ENCODE measurements at places on chromosomes 7 and 10. TPM values are rescaled to one million over a fixed set of nuclear protein-coding genes. Genes with fewer than 3 reads are reported as not detected.

DNA sequence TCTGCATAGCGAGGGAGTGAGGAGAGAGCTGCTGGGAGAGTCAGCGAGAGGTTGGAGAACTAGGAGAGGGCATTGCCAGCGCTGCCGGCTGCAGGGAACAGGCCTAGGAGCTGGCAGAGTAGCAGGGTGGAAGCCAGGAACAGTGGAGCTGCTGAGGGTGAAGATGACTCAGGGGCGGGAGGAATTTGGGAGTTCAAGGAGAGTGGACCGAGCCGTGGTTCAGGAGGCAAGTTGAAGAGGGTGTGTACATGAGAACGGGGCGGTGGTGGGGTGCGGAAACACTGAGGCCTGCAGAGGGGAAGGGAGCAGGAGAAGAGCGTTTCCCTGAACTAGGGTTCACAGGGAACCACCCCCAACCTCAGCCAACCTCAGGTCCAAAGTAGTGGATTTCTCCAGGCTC, 31.5 kb downstream of the HIF1AN start:
- DNase-seq = no peak

The UCMA gene
- not detected for polyA plus RNA-seq

DNA sequence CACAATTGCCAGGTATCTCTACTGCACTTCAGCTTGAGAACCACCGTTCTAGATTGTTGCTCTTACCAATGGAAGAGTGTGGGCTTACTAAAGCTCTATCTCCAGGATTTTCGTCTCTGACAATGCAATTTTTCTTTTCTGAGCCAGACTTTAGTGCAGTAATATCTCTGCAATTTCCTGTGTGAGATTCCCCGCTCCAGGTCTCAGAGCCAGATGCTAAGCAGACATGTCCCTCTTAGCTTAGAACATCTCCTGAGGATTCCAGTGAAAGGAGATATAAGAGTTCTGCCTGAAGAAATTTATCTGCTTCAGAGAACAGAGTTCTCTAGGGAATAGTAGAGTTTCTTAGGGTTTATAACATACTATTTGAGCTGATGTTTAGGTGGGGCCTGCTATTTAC, 82.0 kb downstream of the SND1 start:
- no peak for DNase-seq

DNA sequence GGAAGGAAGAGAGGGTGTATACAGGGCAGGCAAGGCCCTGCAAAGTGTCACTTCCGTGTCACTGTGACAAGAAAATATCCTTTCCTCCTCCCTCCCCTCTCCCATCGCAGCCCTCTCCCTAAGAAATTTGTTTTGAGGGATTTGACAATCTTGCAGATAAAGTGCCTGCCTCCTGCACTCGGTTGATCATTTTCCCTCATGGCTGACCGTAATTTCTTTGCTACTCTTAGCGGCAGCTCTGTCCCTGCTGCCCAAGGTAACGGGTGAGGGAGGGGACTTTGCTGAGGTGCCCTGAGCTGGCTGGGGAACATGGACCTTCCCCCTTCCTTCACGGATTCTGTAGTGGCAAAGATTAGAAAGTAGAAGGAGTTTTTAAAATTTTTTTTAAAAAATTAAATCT, 179.1 kb downstream of the TCF7L2 start:
- DNase-seq = no peak

GRCh38 chr10:96470116-96470743, 43.5 kb downstream of the TLL2 start:
- DNase-seq = no peak

DNA sequence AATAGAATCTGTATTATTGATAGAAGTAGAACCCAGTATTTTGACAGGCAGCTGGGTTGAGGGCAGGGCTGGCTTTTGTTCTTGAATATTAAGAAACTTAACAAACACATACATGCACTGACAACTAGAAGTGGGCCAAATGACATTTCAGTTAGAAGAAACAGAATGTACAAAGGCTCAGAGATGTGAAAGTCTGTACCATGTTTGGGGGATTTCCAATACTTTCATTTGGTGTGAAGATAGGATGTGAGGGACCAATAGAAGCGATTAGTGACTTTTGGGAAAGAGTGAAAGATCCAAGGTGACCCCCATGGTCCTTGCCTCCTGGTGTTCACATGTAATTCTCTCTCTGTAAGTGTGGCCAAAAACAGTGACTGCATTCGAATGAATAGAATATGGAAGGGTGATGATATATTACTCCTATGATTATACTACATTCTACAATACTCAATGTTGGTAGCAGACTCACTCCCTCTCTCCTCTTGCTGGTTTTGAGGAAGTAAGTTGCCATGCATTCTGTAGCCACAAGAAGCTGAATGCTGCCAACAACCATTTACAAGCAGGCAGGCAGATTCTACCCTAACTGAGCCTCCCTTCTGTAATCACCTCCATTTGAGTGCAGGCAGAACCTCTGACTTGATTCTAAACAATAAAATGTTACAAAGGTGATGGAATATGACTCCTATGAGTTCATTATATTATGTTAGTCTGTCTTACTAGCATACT, 151.4 kb downstream of the TMEM168 start:
- DNase-seq = no peak

The PHYHIPL gene
- 20.0 TPM for polyA plus RNA-seq

- DNase-seq = no peak
Measured at GRCh38 chr7:146902728-146903127, 786.1 kb downstream of the CNTNAP2 start.

GRCh38 chr7:142869434-142869833, 14.6 kb downstream of the EPHB6 start:
- DNase-seq = no peak

The EN2 gene
- 0.20 TPM for polyA plus RNA-seq

- DNase-seq = no peak
Measured at GRCh38 chr7:42128703-42129102, 108.3 kb downstream of the GLI3 start.

GRCh38 chr10:116688241-116688711, 54.1 kb downstream of the HSPA12A start:
- no peak for DNase-seq

The ZC3HAV1L gene
- 17.8 TPM for polyA plus RNA-seq

DNA sequence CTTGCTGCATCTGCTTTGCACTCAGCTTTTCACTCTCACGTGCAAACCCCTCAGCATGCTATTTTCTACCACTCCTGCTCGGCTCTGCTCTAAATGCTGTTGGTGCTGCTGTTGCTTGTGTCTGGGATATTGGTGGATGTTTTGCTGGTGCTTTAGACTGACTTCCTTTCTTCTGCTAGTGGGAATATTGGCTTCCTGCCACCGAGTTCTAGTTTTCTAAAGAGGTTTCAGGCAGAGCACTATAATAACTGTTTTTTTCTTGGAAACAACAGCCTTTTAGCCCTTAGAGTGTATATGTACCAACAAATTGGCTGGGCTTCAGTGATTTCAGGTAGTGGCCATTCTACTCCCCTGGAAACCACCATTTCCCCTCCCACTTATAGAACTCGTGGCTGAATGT, 27.8 kb downstream of the TMEM236 start:
- DNase-seq = no peak

GRCh38 chr10:132803416-132804210, 17.7 kb upstream of the NKX6-2 start:
- DNase-seq = no peak

The OPN1SW gene
- 1.5 TPM for polyA plus RNA-seq

GRCh38 chr10:69408318-69409175, 8.2 kb downstream of the TACR2 start:
- DNase-seq = peak; percentile 87

GRCh38 chr7:14000247-14000646, 10.8 kb upstream of the ETV1 start:
- no peak for DNase-seq

The LIPF gene
- 0.42 TPM for polyA plus RNA-seq

- DNase-seq = no peak
Measured at GRCh38 chr10:124119946-124120345, 26.5 kb upstream of the CHST15 start.

DNA sequence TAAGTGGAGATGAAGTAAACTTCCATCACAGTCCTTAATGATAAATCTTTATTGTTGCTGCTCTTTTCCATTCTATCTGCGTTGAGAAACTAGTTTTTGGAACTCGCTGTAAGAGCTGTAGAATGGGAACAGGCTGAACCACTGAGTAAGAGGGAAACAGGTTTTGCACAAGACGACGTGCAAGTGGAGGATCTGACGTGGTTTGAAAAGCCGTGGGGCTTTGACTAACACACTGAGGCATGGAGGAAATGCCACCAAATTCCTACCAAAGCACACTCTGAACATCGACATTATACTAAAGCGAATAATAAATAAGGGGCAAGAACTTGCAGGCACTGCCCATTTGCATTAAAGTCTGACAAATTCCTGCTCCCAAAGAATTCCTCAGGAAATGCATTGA, 160.6 kb downstream of the KLF6 start:
- no peak for DNase-seq

DNA sequence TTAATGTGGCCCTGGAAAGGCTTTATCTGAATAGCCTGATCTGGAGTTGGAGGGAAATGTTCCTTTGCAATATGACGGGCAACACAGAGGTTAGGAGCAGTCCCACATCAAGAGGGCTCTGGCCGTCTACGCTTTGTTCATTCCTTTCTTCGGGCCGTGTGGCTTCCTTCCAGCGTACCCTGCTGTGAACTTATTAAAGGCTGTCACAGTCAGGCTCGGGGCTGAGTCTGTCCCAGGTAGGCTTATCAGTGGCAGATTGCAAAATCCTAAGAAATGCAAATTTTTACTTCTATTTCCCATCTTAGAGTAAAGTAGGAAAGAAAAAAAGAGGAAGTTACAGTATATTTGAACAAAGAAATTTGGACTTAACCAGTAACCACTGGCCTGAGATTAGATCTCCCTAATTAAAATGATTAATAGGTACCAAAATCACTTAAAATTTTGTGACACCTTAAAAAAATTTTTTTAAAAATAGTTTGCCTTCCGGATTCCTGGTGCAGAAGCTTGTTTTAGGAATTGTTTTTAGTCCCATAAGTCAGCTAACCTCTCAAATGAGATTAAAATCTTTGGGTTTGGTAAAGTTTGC, 453.1 kb upstream of the MKI67 start:
- no peak for DNase-seq

DNA sequence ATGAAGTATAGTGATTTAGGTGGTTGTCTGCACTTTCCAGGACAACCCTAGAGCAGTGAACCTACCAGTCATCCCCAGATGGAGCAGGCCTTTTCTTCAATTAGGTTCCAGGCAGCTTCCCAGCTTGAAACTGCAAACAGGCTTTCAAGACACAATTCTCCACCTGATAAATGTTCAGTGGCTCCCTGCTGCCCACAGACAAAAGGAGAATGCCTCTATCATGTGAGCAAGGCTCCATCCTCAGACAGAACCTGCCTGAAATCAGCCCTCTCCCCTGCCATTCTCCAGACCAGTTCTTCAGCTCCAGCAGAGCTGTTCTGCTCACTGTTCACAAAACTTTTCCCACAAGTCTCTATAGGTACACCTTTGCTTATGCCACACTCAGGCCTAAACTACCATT, 22.1 kb downstream of the RELN start:
- no peak for DNase-seq

- no peak for DNase-seq
Measured at GRCh38 chr10:48667960-48668590, 16.6 kb upstream of the WDFY4 start.

The TMEM236 gene
- polyA plus RNA-seq = 0.27 TPM

The DNAH11 gene
- 2.1 TPM for polyA plus RNA-seq

The GPR22 gene
- 0.07 TPM for polyA plus RNA-seq

DNA sequence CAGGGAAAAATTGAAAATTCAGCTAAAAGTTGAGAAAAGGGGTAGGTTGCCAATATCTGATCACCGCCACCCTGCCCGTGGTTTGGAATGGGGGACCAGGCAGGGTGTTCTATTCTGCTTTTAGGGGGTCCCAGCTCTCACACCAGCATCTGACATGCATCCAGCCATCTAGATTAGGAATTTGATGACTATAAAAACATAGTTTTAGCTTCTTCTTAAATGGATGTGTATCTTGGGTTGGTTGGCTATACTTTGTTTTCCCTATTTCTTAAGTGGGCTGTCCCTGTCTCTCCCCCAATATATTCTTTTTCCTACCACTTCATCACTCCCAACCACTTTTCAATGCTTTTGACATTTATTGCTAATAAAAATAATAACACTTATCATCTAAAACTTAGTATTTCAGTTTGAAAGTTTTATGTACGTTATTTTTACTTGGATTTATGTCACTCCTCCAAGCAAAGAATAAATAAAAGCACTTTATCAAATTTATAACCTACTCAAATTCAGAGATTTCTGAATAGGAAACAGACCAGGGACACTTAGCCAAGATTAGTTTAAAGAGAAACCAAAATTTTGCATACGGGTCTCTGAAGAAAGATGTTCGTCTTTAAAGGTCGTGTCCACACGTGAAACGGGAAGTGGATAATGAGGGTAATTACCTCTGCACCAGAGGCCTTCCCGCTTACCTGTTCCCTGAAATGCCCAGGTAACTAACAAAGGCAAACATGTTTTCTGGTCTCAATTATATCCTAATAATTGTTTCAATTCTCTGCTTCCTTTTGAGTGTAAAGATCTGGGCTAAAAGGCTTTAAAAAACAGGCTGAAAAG, 233.2 kb upstream of the AUTS2 start:
- DNase-seq = no peak

- DNase-seq = no peak
Measured at GRCh38 chr7:26599982-26600381, 264.4 kb downstream of the SKAP2 start.

The VENTX gene
- polyA plus RNA-seq = 0.18 TPM

The PSD gene
- 7.3 TPM for polyA plus RNA-seq

DNA sequence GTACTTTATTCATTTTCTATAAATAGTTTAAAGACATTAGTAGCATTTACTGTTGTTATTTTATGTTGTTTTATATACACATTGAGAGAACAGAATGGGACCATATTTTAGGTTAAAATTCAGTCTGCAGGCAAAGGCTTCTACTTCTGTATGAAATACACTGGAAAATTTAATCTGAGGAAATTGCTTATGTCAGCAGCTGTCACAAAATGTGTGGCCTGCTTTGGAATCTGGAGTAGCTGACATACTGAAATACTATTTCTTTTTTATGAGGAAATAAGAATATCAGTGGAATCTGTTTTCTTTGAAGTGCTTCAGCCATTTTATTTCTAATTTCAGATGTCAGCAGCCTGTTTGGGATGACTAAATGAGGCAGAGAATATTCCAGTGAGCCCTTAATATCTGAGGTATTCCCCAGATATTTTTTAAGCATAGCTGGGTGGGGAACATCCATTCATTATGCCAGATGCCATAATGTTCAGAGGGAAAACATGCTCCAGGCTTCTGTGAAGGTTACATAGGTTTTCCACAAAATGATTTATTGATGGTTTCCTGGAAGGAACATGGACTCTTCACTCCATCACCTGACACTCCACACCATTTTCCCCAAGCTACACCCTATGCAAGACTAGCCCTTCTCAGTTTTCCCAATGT, 267.1 kb downstream of the ARL4A start:
- no peak for DNase-seq

The MYOF gene
- polyA plus RNA-seq = 34.0 TPM

The DBNL gene
- polyA plus RNA-seq = 62.7 TPM
